NT2/D1 (cell line): ENCODE measurements at places on chromosomes 7 and 10.

GRCh38 chr10:123786306-123786705, 105.3 kb downstream of the CPXM2 start:
- no peak for DNase-seq

DNA sequence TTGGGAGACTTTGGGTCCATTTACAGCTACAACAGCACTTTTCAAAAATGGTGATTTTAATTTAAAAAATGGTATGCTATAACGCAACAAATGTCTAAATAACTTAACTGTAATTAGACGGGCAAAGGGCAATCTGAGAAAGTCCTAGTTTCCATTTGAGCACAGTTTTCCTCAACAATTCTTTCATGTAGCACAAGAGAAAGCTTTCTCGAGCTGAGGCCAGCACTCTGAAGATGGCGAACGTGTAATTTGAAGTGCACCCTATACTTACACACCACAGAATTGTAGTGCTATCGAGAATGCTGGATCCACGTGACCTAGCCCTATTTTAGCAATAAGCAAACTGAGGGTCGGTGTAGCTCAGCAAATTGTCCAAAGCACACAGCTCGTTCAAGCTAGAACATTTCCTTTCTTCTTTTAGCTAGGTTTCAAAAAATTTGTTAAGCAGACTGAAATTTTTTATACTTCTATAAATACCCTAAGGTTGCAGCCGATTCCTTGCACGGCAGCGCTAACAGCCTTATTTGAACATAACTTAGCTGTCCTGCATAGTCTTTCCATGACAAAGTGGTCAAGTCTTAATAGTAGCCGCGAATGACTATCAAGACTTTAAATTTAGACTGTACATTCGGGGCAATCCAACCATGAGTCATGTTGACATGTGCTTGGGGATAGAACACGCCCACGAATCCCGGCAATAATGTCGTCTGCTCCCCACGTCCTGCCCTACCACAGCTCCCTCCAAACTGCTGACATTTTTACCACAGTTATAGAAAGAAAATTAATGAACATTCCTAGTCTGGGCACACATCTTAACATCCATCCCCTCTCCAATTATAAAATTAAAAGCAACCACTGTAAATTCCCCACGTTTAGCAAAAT, 10.0 kb downstream of the KLF6 start:
- DNase-seq: no peak

DNA sequence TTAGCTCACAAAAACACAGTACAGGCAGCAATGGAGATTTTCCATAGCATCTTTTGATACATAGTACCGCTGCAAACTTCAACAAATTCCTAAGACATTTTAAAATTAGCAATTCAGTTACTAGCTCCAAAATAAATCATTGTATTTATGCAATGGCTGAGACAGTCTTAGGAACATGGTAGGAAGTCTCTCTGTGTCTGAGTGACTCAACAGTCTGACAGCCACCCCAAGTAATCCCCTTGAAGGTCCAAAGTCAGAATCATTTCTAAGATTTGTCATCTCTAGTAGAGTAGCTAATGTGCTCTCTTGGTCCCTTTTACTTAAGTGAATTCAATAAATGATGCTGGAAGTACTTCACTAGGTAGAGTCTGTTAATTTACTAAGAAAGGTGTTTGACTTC, 93.8 kb upstream of the NOBOX start:
- no peak for DNase-seq

- no peak for DNase-seq
Measured at GRCh38 chr7:2823130-2823529, 21.0 kb downstream of the GNA12 start.

GRCh38 chr7:14875941-14876587, 26.5 kb downstream of the DGKB start:
- no peak for DNase-seq

DNA sequence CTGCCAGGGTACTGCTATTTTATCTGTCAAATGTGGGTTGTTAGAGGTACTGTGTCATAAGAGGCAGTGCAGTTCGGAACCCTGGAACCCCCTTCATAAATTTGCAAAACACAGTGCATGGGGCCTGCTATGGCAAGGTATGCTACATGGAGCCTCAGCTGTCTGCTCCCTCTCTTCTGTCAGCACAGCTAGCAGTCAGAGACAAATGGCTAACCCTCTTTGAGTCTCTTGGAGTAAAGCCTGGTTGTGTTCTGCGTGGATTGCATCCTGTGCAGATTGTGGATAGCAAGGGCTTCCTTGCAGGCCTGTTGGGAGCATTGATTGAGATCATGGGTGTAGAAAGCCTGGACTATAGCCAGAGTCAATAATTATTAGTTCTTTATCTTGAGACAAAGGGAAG, 397.8 kb downstream of the AUTS2 start:
- DNase-seq: no peak

GRCh38 chr7:40470091-40470592, 335.3 kb downstream of the SUGCT start:
- DNase-seq: no peak

DNA sequence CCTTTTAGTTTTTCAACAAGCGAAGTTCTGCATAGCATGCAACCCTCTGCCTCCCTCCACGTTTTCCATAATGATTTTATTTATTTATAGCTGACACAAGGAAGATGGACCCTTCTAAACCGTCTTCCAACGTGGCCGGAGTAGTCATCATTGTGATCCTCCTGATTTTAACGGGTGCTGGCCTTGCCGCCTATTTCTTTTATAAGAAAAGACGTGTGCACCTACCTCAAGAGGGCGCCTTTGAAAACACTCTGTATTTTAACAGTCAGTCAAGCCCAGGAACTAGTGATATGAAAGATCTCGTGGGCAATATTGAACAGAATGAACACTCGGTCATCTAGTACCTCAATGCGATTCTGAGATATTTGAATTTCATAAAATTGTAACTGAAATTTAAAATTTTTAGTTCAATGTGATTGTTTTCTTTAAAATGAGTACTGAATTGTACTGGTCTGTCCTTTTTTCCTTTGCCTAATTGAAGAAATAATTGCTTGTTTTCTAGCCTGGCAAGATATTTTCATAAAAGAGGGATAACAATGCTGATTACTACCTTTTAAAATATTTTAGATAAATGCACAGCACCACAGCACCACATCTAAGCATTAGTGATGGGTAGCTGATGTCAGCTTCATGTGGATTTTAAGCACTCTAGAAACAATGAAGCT, 41.5 kb upstream of the SLC39A12 start:
- DNase-seq: peak; percentile 15

DNA sequence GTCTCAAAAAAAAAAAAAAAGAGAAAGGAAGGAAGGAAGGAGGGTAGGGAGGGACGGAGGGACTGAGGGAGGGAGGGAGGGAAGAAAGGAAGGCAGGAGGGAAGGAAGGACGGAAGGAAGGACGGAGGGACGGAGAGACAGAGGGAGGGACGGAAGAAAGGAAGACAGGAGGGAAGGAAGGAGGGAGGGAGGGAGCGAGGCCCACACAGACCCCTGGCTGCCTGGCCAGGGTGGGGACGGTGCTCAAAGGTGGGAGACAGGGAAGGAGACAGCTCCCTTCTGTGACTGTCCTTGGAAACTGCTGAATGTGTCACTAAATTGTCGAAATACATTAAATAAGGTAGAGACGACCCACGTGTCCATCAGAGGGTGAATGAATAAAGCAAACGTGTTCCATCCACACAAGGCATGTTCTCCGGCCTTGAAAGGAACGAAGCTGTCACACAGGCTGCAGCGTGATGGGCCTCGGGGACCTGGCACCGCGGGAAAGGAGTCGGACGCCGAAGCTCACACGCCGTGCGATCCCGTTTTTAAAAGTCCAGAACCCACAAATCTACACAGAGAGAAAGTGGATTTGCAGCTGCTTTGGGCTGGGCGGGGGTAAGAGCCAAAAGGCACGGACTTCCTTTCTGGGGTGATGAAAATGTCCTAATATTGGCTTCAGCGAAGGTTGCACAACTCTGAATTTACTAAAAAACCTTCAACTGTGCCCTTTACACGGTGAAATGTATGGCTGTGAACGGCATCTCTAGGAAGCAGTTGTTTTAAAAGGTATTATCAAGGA, 23.3 kb downstream of the ADAP1 start:
- no peak for DNase-seq

- DNase-seq: no peak
Measured at GRCh38 chr7:117780832-117781231, 92.4 kb downstream of the CTTNBP2 start.

DNA sequence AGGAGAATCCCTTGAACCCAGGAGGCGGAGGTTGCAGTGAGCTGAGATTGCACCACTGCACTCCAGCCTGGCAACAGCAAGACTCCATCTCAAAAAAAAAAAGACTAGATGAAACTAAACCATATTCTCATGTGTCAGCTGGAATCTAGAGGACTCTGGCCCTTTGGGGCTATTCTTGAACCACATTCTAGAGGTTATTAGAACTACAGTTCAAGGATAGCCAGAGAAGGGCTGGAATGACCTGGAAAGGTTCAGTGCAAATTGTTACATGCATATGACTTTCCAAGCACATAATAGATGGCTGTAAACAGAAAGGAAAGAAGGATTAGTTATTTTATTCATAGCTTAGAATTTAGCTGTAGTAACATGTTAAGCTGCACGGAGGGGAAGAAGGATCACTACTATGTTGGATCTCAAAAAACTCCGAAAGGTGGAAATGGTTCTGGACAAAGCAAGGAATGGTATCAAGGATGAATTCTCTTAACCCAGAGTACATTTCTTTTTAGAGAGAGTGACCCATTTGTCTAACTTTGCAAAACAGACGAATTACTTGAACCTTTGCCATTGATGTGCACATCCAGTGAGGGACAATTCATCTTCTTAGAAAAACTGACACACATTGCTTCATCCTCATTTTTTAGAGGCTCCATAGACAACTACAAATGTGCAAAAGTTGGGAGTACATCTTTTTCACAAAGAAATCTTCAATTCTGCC, 124.0 kb upstream of the SAMD8 start:
- no peak for DNase-seq

GRCh38 chr10:34467364-34467763, 347.7 kb downstream of the PARD3 start:
- no peak for DNase-seq

GRCh38 chr7:134875867-134876266, 96.4 kb downstream of the CALD1 start:
- no peak for DNase-seq

GRCh38 chr7:99628471-99629465, 12.0 kb downstream of the ZSCAN25 start:
- DNase-seq: no peak

GRCh38 chr10:75538144-75538543, 106.7 kb downstream of the LRMDA start:
- peak; percentile 55 for DNase-seq

DNA sequence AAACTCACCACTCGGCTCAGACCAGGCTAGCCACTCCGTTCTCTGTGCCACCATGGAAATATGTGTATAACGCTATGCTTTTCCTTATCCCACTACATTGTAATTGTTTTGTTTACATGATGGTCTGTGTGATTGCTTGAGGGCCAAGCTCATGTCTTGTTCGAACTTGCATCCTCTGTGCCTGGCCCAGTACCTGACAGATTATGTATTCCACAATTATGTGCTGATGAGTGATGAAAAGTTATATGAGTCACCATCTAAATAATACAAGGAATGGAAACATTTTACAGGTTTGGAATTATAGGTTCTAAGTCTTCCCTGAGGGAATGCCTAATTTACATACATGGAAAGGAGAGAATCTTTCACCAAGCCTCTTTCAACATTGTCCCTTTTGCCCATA, 137.4 kb downstream of the C7orf25 start:
- no peak for DNase-seq

DNA sequence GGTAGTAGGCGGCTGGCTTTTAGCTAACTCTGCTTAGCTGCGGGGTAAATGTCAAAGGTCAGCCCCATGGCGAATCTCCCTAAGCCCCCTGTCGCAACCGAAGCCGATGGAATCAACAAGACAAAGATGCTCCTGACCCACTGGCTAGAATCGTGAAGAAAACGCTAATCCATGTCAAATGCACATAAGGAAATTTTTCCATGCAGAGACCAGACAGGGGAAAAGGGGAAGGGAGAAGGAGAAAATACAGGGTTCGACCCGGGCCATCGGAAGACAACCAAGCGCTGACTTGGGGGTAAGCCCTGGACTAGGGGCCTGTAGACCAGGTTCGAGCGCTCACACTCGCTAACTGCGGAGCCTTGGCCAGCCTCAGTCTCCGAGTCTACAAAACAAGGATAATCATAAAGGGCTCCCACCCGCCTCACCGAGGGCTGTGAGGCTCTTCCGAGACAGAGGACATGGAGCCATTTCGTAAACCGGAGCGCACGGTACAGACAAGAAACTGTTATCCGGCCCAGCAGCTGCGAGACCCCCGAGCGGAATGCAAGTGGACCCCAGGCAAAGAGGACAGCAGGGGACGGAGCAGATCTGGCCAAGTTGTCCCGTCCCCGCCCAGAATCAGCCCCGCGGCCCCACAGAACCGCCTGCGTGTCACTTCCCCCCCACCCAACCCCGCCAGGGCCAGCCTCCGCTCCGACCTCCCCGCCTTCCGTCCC, 507 bp downstream of the SAR1A start:
- DNase-seq: no peak

- DNase-seq: no peak
Measured at GRCh38 chr10:28551086-28551485, 18.2 kb downstream of the WAC start.

DNA sequence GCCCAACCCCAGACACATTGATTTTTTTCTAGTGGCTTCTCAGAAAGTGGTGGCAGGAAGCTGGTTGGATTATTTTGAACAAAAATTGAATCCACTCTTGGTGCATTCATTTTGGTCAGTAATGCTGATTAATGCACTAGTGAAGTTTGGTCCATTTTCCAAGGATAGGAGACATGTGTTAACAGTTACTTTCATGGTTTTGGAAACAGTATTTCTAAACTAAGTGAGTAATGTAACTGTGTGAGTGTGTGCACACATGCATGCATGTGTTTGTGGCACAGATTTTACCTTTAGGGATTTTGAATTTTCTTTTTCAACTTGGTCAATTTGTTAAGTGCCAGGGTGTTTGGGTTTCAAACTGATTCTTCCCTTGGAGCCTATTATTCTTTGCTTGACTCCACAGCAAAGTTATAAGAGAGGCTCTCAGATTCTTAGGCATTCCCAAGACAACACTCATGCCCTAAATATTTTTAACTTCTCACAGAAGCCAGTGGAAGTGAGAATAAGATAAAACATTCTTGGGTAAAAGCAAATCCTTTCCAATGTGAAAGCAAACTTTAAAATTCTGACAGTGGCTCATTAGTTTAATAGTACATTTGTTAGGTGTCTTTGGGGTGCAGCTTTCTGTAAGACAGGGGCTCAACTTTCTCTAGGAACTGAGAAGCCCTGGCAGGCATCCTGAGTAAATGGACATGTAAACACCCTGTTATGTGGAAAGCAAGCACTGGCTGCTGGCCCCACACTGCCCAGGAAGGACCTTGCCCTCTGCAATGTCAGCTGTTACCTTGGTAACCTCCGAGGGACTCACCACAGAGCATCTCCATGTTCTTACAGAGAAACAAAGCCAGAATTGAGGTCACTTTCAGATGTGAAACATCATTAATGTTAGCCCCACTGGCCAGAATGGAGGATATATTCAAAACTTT, 68.4 kb downstream of the ASAH2B start:
- DNase-seq: no peak

DNA sequence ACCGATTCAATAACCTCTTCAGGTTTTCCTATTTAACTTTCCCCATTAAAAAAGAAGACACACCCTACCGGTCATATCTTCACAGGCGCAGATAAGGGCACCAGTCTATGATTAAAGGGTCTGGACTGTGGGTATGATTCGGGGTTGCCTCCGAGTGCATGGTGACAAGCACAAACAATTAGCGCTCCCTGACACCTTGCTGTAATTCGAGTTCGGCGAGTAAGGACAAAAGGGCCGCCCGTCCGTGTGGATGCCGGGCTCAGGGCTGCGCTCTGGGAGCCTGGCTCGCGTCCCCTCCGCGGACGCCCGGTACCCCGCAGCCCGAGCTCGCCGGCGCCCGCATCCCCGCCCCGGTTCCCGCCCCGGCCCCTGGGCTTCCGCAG, 111.9 kb upstream of the RHEB start:
- no peak for DNase-seq

- DNase-seq: no peak
Measured at GRCh38 chr7:38746438-38746837, 115.3 kb upstream of the AMPH start.
